ENCODE measurements at places on chromosomes 5 and 9. TPM values are rescaled to one million over a fixed set of nuclear protein-coding genes. Genes with fewer than 3 reads are reported as not detected.

DNA sequence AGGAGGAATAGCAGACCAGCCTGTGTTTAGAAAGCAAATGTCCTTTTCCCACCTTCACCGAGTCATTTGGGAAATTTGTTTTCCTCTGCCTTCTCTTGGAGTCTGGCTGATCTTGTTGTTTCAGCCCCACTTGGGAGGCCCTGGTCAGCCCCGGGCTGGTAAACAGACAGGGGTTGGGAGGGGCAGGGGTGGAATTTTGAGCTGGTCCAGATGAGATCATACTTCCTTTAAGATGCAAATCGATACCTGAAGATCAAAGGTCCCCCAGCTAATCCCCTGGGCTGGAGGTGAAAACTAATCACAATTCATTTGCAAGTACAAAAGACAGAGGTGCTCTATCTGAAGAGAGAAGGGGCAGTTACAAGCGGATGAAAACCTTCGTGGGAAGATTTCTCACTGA, 118.4 kb downstream of the PAPPA start:
- no peak for DNase-seq

DNA sequence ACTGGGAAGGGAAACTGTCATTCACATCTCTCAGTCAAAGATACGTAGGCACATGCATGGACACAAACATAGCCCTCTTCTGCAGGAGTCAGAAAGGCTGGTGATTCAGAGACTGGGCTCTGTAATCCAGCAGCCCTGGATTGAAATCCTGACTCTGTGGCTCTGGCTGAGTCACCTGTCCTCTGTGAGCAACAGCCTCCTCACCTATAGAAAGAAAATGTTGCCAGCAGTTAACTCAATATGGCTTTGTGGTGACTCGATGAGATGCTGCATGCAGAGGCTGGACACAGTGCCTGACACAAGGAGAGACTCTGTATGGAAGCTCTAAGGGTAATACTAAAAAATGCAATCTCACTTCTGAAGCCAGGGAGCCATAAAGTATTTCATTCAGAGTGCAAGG, 23.9 kb upstream of the CDKN2AIPNL start:
- no peak for DNase-seq

- DNase-seq, result no peak
Observed at GRCh38 chr5:7794311-7794710, 56.6 kb downstream of the CFAP90 start.

- no peak for DNase-seq
Observed at GRCh38 chr5:165457859-165458481, 1952.6 kb downstream of the MAT2B start.

GRCh38 chr5:65811004-65811403, 89.0 kb downstream of the NLN start:
- no peak for DNase-seq

- no peak for DNase-seq
Observed at GRCh38 chr9:18366184-18366583, 107.8 kb upstream of the ADAMTSL1 start.

DNA sequence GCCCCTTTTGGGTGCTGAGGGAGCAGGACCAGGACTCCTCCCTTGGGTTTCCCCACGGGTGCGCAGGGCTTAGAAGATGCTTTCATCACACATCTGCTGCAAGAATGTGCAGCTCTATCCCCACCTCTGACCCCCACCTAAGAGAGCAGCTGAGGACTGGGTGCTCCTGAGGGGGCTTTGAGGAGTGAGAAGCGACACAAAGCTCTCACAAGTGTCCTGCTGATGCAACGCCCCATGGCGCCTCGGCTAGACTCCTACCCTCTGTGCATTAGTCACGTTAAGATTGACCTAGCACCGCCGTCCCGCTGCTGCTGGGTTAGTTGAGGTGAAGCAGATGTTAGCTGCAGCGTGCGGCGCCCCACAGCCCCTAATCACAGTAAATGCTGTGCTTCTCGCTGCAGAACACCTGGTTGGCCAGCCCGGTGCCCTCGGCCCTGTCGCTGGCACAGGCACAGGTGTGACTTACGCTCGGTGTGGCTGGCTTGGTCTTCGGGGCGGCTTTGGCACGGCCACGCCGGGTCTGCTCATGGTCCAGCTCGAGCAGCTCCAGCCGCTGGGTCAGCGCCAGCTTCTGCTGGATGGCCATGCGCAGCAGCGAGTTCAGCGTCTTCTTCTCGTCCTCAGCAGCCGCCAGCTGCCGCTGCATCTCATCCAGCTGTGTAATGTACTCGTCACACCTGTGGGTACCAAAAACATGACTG, 45.0 kb upstream of the IPPK start:
- no peak for DNase-seq

GRCh38 chr9:86577420-86578333, 223.5 kb upstream of the TUT7 start:
- DNase-seq, result peak; percentile 48

GRCh38 chr5:127313847-127314473, 23.4 kb downstream of the MEGF10 start:
- no peak for DNase-seq

- no peak for DNase-seq
Observed at GRCh38 chr5:176473335-176474006, 25.3 kb downstream of the FAF2 start.

- DNase-seq, result no peak
Observed at GRCh38 chr9:71326360-71326759, 204.9 kb upstream of the TRPM3 start.

DNA sequence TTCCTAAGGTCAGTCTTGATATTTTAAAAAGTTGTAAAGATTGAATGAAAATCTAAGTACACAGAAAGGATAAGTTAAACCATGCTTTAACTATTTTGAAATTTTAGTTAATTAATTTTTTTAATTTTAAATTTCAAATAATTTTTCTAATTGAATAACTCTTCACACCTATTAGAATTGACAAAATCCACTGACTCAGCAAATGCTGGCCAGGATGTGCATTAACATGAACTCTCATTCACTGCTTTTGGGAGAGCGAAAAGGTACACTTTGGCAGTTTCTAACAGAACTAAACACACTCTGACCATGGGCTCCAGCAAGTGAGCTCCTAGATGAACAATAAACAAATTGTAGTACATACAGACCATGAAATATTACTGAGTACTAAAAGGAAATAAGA, 209.5 kb downstream of the PTPRD start:
- DNase-seq, result no peak

GRCh38 chr9:84502066-84502465, 161.5 kb upstream of the SLC28A3 start:
- DNase-seq, result no peak

DNA sequence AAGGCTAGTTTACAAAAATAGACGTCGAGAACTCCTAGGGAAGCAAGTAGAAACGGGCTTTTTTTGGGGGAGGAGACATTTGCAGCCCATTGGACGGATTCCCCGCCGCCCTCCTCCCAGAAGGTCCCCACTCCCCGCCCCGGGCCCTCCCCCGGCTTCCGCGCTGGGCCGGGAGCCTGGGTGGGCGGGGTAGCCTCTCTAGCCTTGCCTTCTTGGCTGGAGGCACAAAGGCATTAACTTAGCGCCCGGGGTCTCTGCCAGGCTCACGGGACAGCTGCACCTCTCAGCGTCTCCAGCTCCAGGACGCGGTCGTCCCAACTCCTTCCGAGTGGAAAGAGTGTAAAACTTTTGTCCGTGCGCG, at the start of gene DMRTA1:
Gene DMRTA1, plus strand, starts transcription at position 236 of the 361 bp plus-strand sequence. CDS start 242 bp downstream, outside the sequence.
- DNase-seq, result peak; percentile 58

- peak; percentile 30 for DNase-seq
Observed at GRCh38 chr5:33937707-33938506, 1.7 kb downstream of the RXFP3 start.

- DNase-seq, result no peak
Observed at GRCh38 chr5:179986328-179986727, 78.6 kb upstream of the TBC1D9B start.

DNA sequence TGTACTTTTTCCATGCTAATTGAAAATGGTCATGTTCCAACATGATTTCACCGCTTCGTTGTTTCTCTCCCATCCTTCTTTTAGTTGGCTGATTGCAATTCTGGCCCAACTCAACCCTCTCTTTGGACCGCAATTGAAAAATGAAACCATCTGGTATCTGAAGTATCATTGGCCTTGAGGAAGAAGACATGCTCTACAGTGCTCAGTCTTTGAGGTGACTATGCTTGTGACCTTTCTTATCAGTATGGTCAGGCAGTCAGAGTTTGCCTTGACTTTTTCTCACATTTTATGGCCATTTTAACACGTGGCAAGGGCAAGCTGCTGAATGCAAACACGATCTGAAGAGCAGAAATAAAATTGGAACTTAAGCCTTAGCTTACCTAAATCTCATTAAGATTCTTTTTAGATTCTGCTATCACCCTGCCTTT, 36.0 kb upstream of the CREBRF start:
- DNase-seq, result no peak

GRCh38 chr9:94082956-94083355, 1.3 kb upstream of the PTPDC1 start:
- no peak for DNase-seq

DNA sequence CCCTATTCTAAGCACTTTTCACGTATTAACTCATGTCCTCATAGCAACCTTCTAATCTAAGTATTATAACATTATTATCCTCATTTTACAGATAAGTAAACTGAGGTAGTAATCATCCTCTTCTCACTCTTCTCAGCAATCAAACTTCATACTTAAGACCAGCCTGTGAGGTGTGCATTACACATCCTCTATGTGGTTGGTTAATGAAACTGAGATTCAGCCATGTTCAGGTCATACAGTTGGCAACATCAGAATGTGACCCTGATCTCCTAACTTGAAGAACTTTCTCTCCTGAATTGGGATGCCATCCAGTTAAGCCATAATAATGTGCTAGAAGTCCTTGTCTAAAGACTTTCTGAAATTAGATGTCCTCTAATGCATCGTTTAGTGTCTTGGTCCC, 275.1 kb upstream of the ANKRD55 start:
- no peak for DNase-seq

DNA sequence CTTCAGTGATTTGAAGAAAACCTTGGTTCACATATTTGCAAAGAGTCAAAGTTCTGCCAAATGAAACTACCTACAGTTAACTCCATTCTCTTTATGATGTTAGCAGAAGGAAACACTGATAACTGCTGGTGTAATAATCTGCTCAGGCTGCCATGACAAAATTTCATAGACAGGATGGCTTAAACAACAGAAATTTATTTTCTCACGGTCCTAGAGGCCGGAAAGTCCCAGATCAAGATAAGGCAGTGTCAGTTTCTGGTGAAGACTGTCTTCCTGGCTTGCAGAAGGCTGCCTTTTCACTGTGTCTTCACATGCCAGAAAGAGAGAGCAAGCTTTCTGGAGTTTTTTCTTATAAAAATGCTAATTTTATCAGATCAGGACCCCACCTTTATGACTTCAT, 102.4 kb upstream of the PARP8 start:
- DNase-seq, result no peak

DNA sequence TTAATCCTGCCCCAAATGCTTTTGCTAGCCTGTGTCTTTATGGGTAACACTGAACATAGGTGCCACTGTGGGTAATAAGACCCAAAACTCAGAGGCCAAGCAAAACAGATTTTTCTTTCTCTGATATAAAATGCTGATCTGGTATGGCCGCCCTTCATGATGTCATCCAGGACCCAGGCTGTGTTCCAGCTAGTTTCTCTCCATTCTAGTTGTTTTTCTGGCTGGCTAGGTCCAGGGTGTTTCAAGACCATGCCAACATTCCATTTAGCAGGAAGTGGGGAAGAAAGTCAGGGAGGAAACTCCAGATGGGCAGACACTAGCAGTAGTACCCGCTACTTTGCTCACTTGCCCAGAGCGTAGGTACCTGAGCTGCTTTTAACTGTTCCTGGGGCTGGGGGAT, 183.9 kb upstream of the OTULINL start:
- peak; percentile 45 for DNase-seq

GRCh38 chr5:33934176-33934575, 2.0 kb upstream of the RXFP3 start:
- DNase-seq, result no peak

GRCh38 chr9:89743573-89744254, 138.9 kb downstream of the GADD45G start:
- no peak for DNase-seq

GRCh38 chr9:131824953-131825495, 85.1 kb upstream of the RAPGEF1 start:
- DNase-seq, result no peak

GRCh38 chr9:92988215-92988768, 41.0 kb downstream of the FGD3 start:
- no peak for DNase-seq

GRCh38 chr5:139814704-139815280, 19.2 kb downstream of the PSD2 start:
- DNase-seq, result no peak

GRCh38 chr5:113204525-113205161, 228.0 kb downstream of the DCP2 start:
- no peak for DNase-seq

- DNase-seq, result peak; percentile 76
Observed at GRCh38 chr9:137067860-137068538, 2.4 kb downstream of the SAPCD2 start.

- no peak for DNase-seq
Observed at GRCh38 chr9:98310752-98311392, 55.4 kb upstream of the TBC1D2 start.

DNA sequence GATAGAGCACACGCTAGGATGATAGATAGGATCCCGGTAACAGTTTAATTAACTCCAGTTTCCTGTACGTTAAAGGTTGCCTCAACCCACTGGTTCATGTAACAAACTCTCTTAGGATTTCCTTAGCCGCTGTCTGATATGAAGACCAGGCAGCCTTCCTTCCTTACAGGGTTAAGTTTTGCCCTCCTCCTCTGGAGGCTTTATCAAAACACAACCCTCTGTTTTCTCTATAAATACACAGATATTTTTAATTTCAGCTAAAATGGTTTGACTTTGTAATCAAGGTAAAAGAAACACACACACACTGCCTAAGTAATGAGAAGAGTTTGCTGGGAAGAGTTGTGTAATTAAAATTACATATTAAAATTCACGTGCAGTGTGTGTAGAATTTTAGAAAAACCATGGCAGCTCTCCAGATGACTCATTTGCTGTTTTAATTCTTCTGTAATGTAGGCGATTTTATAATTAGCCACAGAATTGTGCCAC, 369.8 kb downstream of the CSNK1G3 start:
- no peak for DNase-seq

- no peak for DNase-seq
Observed at GRCh38 chr9:72140586-72140985, 8.7 kb upstream of the GDA start.

GRCh38 chr5:35229076-35230037, 930 bp downstream of the PRLR start:
- DNase-seq, result peak; percentile 23

DNA sequence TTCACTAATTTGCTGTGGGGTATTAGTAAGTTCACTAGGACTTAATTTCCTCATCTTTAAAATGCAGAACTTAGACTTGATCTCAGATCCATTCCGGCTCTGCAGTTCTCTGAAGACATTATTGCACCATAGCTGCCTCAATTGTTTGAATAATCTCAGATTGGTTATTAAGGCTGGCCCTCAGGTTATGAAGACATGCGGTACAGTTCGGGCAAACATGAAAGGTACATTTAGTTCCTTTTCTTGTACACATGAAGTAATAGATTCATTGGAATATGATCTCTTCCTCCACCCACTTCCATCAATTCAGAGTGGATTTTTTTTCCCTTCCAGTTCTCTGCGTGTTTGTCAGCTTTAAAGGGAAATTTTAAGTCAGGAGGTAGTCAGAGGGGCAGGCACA, 28.0 kb downstream of the ATP6V0E1 start:
- no peak for DNase-seq

GRCh38 chr9:21830589-21830988, 28.2 kb downstream of the MTAP start:
- no peak for DNase-seq

Gene KCNN2
- polyA plus RNA-seq, result 8.0 TPM

Gene SYNPO
- polyA plus RNA-seq, result 19.0 TPM

Gene DNAJB5
- 51.3 TPM for polyA plus RNA-seq

Gene ANGPTL2
- polyA plus RNA-seq, result 83.4 TPM

Gene OR1J2
- not detected for polyA plus RNA-seq

Gene GGTA1
- 12.5 TPM for polyA plus RNA-seq

Gene SLC4A9
- polyA plus RNA-seq, result not detected

Gene FAM163B
- not detected for polyA plus RNA-seq

Gene SOHLH1
- 0.21 TPM for polyA plus RNA-seq
